ENCODE measurements at places on chromosomes 2 and 18.

- DNase-seq, result no peak
These were observed 95.9 kb upstream of the MBOAT2 start for GRCh38 chr2:9099341-9099751.

DNA sequence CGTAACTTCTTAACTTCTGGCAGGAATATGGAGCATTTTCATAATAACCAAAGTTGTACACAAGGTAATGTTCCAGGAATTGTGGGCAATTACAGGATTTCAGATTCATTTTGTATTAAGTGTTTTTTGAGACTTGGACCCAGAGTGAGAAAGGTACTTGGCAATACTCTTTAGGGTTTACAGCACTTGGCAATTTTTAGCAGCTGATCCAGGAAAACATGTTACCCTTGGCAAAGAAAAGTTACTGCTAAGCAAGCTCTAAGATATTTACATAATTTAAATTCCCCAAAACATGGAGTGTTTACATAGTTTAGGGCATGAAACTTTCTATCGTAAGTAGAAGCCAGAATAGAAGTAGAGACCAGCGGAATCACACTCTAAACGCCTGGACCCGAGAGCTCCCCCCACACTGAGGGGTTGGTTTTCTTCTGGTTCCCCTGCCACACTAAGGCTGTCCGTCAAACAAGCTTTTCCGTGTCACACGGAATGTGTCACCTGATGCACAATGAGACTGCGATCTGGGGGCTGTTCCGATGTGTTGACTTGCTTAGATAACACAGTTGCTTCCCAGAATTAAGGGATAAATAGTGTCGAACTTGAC lies 177.1 kb downstream of the PTGR3 start:
- DNase-seq, result no peak

DNA sequence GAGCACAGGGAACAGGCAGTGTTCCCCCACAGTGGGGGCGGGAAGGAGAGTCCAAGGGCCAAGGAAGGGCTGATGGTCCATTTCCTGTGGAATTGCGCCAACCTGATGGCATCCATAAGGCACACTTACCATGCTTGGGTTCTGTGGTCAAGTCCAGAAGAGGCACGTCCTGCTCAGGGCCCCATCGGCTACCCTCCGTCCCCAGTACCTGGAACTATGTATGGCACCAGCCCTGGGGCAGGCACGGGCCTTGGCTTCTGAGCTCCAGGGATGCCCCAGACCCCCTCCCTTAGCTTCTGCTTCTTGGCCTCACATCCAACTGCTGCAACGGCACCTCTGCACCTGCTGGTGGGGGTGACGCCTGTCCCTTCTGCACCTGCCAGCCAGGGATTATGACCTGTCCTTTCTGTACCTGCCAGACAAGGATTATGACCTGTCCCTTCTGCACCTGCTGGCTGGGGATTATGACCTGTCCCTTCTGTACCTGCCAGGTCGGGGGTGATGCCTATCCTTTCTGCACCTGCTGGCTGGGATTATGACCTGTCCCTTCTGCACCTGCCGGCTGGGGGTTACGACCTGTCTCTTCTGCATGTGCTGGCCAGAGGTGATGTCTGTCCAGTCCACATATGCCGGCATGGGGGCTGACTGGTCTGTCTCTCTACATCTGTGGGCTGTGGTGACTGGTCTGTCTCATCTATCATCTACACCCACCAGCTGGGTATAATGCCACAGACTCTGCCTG lies 45.4 kb upstream of the SNTG2 start:
- no peak for DNase-seq

DNA sequence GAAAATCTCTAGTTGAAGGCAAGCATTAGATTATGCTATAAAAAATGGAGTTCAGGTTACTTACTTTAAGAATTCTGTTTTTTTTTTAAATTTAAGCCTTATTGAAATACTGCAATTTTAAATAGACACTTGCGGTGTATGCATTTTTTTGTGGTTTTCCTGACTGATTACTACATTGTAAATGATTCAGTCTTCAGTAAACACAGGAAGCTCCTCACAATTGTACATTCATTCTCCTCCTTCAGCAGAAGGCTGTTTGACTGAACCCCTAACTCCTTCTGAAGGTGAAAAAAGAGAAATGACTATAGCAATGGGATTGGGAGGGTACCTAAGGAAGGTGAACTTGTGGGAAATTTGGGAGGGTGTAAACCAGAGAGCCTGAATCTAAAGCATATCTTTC lies 136.1 kb downstream of the GCA start:
- no peak for DNase-seq

GRCh38 chr18:38481576-38481975 lies 916.0 kb upstream of the CELF4 start:
- no peak for DNase-seq

- no peak for DNase-seq
These were observed 92.8 kb upstream of the BARD1 start for GRCh38 chr2:214902286-214902685.

GRCh38 chr2:174485788-174486562 lies 854 bp downstream of the GPR155 start:
- DNase-seq, result no peak

DNA sequence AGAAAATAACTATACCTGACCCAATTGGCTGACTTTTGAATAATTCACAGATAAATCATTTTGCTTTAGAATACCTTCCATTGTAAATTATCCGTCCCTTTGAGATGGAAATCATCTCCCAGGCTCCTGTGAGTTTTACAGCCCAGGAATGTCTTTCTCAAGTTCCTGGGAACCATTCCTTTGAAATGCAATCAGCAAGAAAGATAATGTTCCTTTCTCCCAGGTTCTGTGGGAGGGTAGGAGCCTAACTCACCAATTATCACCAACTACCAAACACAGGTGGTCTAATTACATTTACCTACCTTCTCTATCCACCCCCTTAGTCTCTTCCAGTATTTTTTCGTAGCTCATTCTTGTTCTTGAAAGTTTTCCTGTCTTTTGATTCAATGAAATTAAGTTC lies 1016.0 kb downstream of the SOCS6 start:
- no peak for DNase-seq

GRCh38 chr2:148614014-148614321 lies 30.6 kb upstream of the EPC2 start:
- no peak for DNase-seq

DNA sequence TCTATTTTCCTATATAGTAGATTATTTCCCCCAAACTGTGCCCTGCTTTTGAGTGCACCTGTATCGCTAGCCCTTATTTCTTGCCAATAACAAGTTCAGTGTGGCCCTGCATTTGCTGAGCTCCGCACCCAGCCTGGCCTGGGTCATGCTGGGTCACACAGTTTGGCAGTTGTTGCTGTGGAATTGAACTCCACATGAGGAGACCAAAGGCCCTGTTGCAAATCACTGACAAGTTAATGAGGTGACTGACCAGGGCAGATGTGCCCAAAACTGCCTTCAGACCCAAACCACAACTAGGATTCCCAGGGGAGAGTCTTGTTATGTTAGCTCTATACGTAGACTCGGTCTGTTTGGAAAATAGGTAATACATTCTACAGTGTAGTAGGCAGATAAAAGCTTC lies 31.0 kb downstream of the COL4A4 start:
- DNase-seq, result no peak

GRCh38 chr18:22935431-22935830 lies 2.3 kb downstream of the RBBP8 start:
- DNase-seq, result no peak

DNA sequence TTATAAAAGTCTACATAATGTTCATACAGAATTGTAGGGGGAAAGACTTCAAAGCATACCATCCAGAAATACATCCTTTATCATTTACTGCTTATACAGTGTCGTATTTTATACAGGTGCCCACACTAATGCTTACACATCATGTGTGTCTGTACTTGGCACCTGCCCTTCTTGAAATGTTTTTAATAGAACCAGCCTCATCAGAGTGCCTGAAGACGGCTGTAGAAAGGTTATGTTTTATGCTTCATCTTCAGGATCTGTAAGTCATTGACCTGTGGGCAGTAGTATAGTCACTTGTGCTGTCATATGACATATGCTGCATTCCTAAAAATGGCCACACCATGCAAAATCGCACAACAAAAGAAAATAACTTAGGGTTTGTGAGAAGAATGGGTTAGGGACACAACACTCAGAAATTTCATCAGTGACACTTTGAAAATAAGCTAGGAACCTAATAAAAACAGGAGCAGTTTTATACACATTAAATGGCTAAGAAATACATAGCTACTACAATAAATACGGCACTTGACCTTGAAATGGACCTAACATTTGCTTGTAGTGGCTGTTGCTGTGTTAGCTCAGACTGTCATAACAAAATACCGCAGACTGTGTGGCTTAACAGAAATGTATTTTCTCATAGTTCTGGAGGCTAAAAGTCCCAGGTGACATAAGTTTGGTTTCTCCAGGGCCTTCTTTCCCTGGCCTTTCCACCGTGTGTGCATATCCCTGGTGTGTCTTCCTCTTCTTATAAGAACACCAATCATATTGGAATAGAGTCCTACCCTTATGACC lies 112.6 kb downstream of the CERS6 start:
- no peak for DNase-seq

DNA sequence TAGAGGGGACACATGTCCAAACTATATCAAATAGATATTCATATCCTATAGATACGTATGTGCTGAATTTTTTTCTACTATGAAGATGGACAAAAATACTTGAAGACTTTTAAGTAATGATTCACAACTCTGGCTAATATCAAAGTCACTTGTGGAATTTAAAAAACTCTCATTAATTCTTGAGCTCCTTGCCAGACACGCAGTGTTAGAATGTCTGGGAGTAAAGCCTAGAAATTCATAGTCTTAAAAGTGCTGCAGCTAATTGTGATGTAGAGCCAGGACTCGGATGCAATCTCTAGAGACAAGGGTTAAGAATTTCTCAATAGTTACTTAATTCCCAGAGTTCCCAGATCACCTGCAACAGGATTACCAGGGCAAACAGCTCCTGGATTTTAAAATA lies 107.4 kb downstream of the ARL6IP6 start:
- no peak for DNase-seq

DNA sequence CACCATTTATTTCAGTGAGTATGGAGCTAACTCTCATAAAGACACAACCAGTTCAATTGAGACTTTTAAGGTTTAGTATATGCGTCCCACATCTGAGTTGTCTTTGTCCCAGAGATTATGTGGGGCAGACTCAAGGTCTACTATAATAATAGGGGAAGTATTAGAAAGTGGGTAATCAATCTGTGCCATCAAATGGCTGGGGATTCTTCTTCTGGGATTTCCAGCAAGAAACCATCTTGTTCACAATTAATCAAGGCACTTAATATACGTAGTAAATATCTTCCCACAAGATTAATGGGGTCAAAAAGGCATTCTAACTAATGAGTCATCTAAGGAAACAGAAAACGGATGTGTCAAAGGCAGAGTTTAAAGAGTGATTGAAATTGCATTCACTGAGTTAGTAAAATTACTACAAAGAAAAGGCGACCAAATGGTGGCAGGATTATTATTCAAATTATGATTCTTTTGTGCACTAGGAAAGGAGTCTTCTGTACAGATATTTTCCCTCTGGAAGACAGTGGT lies 179.8 kb upstream of the REG3G start:
- no peak for DNase-seq

GRCh38 chr2:9347411-9347881 lies 75.9 kb downstream of the ITGB1BP1 start:
- no peak for DNase-seq

DNA sequence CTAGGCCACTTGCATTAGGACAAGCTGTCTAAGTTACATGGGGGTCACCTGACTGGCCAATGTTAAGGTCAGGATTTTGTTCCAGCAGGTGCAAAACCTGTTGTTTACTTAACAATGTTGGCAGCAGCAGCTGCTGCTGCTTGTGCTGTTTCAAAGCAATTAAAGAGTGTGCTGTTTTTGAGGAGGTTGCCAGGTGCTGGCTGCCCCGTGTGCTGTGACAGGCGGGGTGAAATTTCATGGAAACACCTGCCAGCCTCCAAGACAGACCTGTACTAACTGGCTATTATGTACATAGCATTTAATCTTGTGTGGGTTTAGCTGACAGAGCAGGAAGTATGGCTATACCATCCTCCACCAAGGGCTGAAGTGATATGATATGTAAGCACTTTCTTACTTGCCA lies 224.9 kb downstream of the ASXL3 start:
- DNase-seq, result no peak

DNA sequence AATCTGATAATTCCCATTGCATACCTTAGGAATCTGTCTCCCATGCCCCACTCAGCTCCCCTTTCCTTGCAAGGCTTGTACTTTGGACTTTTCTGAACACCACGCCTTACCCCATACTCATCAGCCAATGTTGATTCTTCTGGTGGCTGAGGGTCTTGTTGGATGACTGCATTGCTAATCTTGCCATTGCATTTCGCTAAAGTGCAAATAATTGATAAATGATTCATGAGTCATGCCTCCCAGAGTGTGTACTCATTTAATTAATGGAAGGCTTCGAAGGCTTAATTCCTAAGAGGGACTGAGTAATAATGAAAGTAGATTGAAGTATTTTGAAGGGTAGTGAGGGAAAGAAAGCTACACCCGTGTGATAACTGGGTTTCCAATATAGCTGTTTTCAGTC lies 28.0 kb upstream of the PPP1R1C start:
- no peak for DNase-seq

- no peak for DNase-seq
These were observed 42.4 kb downstream of the LONRF2 start for GRCh38 chr2:100279586-100280534.

DNA sequence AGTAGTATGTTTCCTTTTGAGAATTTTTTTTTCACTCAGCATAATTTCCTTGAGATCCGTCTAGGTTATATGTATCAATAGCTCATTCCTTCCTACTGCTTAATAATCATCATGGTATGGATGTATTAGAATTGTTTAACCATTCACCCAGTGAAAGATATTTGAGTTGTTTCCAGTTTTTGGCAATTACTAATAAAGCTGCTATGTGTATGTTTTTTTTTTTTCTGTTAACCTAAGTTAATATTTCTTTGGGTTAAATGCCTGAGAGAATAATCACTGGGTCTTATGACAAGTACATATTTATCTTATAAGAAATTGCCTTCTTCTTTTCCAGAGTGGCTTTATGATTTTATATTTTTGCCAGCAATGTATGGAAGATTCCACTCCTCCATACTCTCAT lies 96.4 kb upstream of the ST6GAL2 start:
- no peak for DNase-seq

DNA sequence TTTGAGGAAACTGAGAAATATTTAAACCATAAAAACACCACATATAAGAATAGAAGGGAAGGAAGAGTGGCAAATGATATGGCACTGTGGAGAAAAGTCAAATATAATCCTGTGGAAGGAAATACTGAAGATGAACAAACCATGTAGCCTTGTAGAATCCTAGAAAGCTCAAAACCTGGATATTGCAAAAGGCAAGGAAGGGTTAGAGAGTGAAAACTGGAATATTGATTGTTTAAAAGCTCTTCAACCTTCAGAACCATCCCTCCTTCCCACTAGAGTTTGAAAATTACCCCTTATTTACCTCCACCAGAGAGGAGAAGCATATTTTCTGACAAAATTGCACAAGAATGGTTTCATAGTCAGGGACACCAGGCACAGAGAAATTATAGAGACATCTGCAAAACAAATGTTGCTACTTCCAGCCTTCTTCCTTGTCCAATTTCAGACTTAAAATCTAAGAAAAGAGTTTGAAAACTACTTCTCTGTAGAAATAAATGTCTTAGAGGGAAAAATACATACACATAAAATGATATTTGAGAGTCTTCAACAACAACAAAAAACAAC lies 48.0 kb downstream of the ANTXR1 start:
- no peak for DNase-seq

Measured in T-cell (primary cell).